ENCODE measurements at places on chromosomes 3 and 15. TPM values are rescaled to one million over a fixed set of nuclear protein-coding genes. Genes with fewer than 3 reads are reported as not detected.
A peak's percentile ranks its signal among the peaks of the same experiment; 100 is the strongest.

DNA sequence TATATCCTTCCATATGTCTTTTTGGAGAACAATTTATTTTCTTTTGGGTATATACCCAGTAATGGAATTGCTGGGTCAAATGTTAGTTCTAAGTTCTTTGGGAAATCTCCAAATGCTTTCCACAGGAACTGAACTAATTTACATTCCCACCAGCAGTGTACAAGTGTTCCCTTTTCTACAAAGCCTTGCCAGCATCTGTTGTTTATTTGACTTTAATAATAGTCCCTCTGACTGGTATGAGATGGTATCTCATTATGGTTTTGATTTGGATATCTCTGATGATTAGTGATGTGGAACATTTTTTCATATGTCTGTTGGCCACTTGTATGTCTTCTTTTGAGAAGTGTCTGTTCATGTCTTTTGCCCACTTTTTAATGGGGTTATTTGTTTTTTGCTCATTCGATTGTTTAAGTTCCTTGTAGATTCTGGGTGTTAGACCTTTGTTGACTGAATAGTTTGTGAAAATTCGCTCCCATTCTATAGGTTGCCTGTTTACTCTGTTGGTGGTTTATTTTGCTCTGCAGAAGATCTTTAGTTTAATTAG, 48.4 kb downstream of the TMEM45A start:
- no peak for DNase-seq

GRCh38 chr15:80461356-80462095, 57.3 kb downstream of the ARNT2 start:
- DNase-seq: no peak

Gene SNX22
- total RNA-seq: 0.18 TPM

Gene TRIM71
- not detected for total RNA-seq

DNA sequence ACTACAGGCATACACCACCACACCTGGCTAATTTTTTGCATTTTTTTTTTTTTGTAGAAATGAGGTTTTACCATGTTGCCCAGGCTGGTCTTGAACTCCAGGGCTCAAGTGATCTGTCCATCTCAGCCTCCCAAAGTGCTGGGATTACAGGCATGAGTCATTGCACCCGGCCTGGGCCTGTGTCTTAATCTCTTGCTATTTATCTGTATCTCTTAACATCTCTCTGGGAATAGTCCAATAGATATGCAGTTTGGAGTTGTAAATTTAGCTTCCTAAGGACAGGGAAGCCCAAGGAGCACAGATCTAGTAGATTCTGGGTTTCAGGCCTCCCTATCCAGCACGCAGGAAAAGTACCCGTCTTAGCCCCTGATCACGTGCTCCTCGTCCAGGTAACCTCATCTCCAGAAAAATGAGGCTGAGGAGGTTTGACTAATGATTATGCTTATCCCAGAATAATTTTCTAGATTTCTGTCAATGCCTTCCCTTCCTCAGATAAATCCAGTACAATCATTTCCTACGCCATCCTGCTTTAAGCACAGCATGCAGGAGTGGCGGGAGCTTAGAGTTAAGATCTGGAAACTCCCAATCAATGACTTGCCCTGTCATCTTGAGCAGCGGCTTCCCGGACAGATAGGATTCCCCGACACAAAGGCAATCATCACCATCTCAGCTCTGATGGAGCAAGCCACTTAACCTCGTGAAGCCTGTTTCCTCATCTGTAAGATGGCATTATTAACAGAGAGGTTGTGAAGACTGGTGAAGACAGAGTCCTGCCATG, 12.3 kb upstream of the CTDSPL start:
- no peak for DNase-seq

Gene CAMP
- not detected for total RNA-seq

- no peak for DNase-seq
Measured at GRCh38 chr15:62545467-62546227, 380.6 kb upstream of the C2CD4B start.

GRCh38 chr3:71955240-71956068, 170.5 kb upstream of the PROK2 start:
- peak; percentile 52 for DNase-seq

- DNase-seq: no peak
Measured at GRCh38 chr3:70603103-70603502, 290.7 kb upstream of the MDFIC2 start.

DNA sequence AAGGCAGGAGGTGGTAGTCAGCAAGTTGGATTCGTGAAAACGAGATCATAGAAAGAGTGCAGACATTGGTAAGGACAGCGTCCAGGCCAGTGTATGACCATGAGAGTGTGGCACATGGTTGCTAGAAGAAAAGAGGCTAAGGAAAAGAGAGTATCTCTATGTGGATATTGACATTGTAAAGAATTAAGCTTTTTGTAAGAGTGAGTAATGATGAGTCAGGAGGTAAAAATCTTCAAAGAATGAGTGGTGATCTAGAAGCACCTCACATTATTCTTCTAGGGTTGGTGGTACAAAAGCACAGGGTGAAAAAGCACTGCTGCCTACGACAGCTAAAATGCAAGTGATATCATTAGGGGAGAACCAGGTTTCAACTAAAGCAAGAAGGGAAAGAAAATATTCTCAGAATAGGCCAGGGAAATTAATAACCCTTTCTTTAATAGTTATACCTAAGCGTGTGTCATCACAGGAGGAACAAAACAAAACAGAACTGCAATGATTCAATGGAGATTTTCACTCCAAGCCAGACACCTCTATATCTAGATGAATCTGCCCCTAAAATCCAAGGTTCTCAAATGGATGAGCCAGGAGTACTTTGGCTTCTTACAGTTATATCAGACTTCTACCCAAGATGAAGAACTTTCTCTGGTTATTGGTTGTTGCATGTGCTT, 884.7 kb downstream of the NAALADL2 start:
- no peak for DNase-seq

Gene ADAM10
- total RNA-seq: 145 TPM

GRCh38 chr3:42804831-42805132, 492 bp upstream of the HIGD1A start:
- no peak for DNase-seq

- peak; percentile 35 for DNase-seq
Measured at GRCh38 chr3:148820361-148821245, 7.0 kb upstream of the CPB1 start.

Gene NCEH1
- 11.9 TPM for total RNA-seq

DNA sequence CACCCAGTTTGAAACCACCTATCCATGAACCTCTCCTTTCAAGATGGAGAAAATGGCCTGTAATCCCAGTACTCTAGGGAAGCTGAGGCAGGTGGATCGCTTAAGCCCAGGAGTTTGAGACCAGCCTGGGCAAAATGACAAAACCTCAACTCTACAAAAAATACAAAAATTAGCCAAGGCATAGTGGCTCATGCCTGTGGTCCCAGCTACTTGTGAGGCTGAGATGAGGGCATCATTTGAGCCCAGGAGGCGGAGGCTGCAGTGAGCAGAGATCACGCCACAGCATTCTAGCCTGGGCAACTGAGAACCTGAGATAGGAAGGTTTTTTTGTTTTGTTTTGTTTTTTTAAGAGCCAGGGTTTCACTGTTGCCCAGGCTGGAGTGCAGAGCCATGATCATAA, 5.4 kb downstream of the TKT start:
- no peak for DNase-seq

- no peak for DNase-seq
Measured at GRCh38 chr3:53591646-53592045, 97.2 kb downstream of the CACNA1D start.

- DNase-seq: no peak
Measured at GRCh38 chr15:47720555-47720954, 3.2 kb downstream of the SEMA6D start.

GRCh38 chr15:85615930-85616329, 178.8 kb downstream of the KLHL25 start:
- DNase-seq: peak; percentile 41

Gene SH3GL3
- not detected for total RNA-seq

DNA sequence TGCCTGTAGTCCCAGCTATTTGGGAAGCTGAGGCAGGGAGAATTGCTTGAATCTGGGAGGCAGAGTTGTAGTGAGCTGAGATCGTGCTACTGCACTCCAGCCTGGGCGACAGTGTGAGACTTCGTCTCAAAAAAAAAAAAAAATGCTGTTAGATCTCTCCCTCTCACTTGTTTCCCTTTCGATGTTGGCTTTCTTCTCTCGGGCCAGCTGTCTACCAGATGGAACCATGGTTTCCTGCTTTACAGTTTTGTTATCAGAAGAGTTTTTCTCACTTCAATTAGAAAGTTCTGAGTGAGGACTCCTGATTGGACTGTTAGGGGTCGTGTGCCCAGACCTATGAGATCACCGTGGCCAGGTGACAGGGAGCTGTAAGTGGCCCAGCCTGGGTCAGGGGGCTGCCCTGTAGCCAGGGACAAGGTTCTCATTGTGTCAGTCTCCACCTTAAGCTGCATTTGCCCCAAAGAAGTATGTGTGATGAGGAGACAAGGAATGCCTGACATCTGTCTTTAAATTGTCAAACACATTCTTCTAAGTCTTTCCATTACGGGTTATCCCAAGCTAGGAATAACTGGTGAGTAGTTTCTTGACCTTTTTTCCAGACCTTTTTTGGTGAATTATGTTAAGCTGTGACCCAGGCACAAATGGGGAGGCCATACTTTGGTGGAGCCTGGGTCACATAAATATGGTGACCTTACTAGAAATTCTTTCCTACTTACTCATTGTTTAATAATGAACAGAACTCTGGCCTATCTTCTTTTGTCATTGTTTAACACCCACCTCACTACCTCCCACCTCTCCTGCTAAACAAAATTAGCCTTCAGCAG, 25.2 kb downstream of the SNAPC5 start:
- DNase-seq: no peak

DNA sequence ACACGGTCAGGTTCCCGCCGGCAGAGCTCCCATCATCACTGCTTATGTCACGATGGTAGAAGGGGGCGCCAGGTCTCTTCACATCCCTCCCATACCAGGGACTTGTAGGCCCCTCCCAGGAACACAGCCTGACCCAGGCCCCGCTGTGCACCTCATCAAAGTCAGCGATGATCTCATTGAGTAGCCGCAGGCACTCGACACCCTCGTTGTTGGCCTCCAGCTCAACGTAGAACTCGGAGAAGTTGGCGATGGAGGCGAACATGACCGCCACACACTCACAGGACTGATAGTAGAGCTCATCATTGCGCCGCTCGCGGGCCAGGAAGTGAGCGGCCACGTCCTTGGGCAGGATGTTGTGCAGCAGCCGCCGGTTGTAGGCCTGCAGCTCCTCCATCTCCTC, 89.2 kb downstream of the SEC22A start:
- DNase-seq: no peak

Gene CLDN1
- 14.2 TPM for total RNA-seq

GRCh38 chr15:89489376-89489775, 7.0 kb downstream of the RHCG start:
- no peak for DNase-seq

- DNase-seq: peak; percentile 70
Measured at GRCh38 chr3:194671511-194671899, 486 bp downstream of the LSG1 start.

DNA sequence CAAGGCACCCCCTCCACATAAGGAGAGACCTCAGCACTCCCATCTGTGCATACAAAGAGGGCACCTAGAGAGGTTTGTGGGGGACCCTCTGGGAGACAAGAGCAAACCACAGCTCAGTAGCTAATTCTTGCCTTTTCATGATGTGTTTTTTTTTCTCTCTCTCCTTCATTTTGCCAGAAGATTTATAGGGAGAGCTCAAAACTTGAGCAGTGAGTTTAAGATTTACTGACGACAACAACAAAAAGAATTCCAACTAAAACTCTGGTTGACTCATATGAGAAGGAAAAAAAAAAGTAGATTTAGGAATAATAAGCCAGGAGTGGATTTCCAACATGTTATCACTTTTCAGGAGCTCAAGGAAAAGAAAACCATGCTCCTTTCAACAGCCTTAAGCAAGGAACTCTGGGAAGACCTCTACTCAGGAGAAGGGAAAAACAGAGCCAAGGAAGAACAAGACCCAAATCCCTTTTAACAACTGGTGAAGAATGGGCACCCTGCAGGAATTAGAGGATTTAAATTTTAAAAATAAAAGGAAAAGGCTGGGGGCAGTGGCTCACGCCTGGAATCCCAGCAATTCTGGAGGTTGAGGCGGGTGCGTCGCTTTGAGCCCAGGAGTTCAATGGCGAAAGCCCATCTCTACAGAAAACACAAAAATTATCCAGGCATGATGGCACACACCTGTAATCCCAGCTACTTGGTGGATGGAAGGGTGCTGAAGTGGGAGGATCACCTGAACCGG, 58.2 kb upstream of the RAD18 start:
- no peak for DNase-seq

DNA sequence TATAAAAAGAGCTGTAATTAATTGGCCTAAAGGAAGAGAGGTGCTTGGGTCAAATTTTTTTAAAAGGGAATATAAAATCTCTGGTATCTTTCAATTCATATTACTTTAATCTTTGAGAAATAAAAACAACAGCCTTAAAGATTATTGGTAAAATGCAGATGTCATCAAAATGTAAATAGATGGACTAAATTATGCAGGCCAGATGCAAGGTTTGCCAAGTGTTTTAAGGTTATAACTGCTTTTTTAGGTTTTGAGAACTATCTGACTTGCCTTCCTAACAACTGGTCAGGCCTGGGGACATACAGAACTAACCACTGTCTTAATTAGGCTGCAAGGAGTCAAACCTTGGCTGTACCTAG, 20.0 kb upstream of the OR5H1 start:
- DNase-seq: no peak

DNA sequence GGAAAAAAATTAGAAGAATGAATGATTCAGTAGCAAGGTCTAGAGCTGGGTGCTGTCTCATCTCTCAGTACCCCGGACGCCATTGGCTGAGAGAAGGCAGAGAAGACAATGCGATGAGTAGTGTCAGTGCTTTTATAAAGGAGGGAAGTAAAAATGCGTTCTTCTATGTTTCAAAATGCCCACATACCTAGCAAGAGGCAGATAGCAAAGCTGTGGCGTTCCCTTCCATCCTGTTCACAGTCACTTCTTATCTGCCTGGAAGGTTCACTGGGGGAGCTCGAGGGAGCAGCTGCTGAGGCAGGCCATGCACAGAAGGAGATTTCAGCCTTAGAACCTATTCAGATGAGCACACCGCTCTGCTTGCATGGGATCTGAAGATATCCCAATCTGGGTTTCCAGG, 234.0 kb downstream of the RPLP1 start:
- DNase-seq: no peak

Gene SETD5
- 27.3 TPM for total RNA-seq

Gene NBEAL2
- total RNA-seq: 168 TPM

Data from HT-29 (cell line).